ENCODE measurements at places on chromosomes 5 and 9.

GRCh38 chr9:69339620-69340019, 14.6 kb downstream of the ENTREP1 start:
- no peak for DNase-seq

- no peak for DNase-seq
Measured at GRCh38 chr9:114908104-114908622, 22.2 kb downstream of the TNFSF8 start.

- no peak for DNase-seq
Measured at GRCh38 chr5:152058267-152058666, 133.6 kb upstream of the GLRA1 start.

DNA sequence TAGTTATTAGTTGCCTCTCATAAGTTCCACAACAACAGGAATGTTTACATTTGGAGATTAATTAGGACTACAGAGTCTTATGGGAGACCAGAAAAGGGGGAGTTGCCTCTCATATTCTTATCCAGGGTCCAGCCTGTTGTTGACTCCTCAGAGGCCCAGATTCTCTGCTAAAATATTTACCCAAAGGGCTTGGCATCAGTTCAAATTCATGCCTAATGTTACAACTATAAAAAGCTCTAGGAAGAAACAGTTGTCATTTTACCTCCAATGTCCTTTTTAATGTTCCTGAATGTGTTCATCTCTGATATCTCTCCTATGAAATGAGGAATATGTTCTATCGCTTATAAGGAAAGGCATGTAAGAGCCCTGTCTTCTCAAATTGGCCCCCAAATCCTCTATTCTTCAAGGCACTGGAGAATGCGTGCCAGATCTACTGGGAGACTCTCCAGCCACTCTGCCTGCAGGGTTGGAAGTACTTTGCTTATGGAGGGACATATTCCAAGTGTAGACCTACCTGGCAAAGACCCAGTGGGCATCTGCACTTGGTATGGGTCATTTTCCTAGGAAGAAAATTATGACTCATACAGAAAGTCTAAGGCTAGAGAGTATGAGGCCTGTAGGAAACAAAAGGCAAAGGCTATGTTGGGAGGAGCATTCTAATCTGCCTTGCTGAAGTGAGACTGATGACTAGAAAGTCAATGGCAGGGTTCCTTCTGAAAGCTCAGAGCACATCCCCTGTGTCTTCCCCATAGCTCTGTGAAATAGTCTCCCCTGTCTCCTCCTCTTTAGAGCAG, 192.6 kb downstream of the ESM1 start:
- DNase-seq: no peak

DNA sequence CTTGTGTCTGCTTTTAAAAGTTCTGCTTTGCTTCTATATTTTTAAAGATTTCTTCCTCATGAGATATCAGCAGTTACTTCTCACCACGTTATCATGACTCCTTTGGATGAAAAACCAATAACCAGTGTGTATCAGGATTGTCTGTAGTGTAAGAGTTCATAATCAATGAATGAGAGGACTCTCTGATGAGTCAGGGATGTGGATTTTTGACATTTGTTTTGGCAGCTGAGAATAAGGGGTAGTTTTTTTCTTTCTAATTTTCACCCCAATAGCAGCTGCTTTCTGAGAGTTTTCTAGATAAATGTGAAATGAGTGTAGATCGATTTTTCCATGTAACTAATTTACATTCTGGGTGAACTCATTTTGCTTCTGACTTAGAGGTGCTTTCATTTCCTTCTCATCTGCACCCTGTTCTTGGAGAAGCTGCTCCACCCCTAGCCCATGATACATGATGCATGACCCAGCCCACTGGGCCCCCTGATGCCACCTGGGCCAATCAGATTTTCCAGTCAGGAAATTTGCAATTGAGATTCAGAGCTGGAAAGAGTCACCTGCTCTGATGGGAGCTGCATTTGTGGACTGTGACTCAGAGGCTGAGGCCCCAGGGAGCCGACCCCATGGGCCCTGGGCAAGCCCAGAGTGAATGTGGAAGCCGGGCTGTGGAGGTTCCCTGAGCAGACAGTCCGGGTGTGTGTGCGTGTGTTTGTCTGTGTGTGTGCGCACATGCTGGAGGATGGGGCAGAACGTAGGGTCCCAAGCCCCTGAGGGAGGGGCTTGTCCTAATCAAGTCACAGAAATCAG, 159.3 kb downstream of the RGS3 start:
- no peak for DNase-seq

DNA sequence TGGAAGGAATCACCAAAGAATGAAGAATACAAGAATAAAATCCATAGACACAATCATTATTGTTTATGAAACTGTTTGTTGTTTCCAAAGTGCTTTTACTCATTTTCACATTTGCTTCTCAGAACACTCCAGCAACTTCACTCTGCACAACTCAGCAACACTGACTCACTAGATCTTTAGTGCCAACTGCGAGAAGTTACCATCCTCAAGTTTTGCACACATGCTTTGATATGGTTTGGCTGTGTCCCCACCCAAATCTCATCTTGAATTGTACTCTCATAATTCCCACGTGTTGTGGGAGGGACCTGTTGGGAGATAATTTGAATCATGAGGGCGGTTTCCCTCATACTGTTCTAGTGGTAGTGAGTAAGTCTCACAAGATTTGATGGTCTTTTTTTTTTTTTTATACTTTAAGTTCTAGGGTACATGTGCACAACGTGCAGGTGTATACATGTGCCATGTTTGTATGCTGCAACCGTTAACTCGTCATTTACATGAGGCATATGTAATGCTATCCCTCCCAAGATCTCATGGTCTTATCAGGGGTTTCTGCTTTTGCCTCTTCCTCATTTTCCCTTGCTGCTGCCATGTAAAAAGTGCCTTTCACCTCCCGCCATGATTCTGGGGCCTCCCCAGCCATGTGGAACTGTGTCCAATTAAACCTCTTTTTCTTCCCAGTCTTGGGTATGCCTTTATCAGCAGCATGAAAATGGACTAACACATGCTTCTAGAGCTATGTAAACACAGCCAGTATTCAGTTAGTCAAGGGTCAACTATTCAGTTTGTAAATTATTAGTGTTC, 36.9 kb downstream of the CLINT1 start:
- no peak for DNase-seq

DNA sequence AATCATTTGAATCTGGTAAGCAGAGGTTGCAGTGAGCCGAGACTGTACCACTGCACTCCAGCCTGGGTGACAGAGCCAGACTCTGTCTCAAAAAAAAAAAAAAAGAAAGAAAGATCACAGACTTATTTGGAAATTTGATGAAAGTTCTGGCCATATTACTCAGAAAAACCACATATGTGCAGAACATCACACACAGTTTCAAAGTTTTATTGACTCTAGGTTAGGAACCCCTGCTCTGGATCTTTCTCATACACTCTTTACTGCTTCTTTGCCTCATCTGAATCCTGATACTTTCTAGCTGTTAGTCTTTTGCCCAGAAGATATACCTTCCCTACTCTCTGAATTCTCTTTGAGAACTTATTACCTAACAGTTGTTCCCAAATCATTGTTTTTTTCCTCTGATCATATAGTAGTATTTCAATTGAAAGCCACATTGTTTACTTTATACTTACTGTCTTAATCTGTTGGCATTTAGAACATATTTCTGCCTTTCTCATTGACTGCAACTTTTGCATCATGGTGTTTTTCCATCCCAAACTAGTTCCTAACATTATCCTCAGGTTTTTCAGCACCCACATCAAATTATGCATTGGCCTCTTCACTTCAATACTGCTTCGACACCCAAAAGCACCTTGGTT, 68.7 kb downstream of the LNPEP start:
- no peak for DNase-seq

DNA sequence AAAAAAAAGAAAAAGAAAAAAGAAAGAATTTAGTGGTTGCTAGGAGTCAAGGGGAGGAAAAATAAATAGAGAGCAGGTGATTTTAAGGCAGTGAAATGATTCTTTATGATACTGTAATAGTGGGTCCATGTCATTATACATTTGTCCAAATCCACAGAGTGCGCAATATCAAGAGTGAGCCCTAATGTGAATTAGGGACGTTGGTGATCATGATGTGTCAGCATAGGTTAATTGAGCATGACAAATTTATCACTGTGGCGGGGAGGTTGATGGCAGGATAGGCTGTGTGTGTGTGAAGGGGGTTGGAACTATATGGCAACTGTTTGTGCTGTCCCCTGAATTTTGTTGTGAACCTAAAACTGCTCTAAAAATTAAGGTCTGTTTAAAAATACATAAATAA, 357.8 kb downstream of the ICE1 start:
- no peak for DNase-seq

- no peak for DNase-seq
Measured at GRCh38 chr9:129270205-129270604, 92.1 kb upstream of the IER5L start.

DNA sequence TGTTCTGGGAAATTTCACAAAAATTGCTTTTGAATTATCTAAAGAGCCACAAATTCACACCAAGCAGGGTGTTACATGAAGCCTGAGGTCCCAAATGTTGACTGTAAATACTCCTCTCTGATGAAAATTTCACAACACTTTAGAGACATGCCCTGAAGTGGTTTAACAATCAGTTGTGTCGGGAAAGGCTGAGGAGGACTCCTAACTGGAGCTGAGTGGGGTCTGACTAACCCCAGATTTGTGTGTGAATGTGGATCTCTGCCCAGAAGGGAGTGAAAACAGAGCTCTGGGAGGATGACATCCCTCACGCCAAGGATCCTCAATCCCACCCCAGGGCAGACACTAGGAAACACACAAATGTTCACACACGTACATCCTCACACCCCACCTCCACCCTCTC, 31.1 kb upstream of the GRXCR2 start:
- DNase-seq: peak; percentile 74

- DNase-seq: no peak
Measured at GRCh38 chr9:26802921-26803320, 89.7 kb downstream of the CAAP1 start.

DNA sequence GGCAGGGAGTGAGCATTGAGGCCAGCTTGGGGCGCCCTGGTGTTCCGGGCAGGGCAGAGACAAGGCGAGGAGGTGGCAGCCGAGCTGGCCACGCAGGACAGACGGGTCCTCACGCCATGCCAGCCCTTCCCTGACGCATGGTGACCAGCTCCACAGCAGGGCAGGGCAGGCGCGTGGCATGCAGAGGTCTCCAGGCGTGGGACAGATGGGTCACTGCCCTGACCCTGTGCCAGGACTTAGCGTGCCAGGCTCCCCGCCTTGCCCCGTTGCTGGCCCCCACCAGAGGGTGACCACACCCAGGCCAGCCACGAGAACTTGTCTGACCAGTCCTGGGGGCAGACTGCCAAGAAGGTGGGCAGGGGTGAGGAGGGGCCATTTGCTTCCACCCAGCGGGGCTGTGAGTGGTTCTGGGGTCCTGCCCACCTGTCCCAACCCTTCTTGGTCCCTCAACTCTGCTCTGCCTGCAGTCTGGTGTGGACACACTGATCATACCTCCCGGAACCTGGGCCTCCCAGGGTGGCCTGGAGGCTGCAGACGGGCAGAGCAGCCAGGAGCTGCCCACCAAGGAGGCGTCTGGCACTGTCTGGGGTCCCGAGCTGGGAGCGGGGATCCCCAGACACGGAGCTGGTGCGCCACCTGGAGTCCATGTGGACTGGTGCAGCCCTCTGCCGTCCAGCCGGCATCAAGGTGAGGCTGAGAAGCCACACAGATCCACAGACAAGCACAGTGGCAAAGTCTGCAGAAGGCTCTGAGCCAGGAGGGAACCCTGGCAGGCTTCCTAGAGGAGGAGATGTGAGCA, at the start of gene RNF224:
Gene RNF224, plus strand, starts transcription at position 449 of the 799 bp plus-strand sequence. CDS start 834 bp downstream, outside the sequence.
- DNase-seq: no peak

- no peak for DNase-seq
Measured at GRCh38 chr5:62477801-62478200, 65.2 kb downstream of the IPO11 start.

GRCh38 chr5:35370871-35371270, 140.6 kb upstream of the PRLR start:
- no peak for DNase-seq

GRCh38 chr9:126549246-126550006, 64.3 kb upstream of the LMX1B start:
- no peak for DNase-seq

DNA sequence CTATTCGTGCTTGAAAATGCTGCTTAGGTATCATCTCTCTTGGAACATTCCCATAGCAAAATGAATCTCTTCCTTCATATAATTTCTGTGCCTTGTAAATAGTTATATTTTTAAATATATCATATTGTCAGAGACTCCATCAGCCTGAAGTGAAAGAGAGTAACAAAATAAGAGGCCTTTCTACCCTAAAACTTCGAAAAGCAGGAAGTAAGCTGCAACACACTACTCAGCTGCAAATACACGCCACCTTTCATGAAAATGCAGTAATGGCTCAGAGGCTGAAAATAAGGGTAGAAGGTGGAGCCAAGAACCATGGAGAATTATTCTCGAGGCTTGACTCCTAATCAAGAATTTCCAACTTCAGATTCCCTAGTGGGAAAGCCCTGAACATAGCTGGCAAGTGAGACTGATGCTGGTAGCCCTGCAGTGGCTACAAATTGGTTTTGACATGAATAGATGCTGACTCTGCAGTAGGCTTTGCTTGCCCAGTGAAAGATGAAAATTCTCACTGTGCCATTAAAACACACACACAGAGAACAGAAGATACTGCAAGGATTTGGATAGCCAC, 30.2 kb upstream of the PTGER4 start:
- DNase-seq: no peak

DNA sequence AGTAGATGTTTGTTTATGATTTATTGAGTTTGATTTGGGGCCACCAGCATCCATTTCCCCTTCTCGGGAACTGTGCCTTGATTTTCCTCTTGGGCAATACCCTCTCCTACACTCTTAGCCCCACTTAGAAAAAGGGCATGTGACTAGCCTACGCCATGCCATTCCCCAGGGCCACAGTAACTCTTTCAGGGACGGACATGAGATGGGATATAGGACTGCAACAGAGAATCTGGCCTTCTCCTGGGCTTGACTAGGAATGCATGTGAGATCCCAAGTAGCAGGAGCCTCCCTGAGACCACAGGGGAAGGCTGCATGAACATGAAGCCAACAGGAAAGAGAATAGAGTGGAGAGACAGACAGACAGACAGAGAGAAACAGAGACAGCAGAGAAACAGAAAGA, 30.7 kb upstream of the SPARC start:
- no peak for DNase-seq

DNA sequence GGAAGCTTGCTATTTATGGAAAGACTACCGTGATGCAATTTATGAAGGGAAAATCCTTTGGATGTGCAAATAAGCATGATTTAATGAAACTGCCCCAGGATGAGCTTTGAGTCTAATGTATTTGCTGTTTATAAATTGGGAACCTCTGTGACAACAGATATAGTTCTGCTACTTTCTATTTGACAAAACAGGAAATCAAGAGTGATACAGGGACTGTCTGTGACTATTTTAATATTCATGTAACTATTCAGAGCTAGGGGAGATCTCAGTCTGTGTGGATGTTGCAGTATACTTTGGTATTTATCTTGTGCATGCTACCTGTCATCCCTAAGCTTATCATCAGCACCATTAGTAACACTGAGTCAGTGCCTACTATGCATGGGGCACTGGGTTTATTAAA, 132.1 kb downstream of the PDZD2 start:
- DNase-seq: no peak

GRCh38 chr5:53009816-53010215, 20.7 kb downstream of the ITGA2 start:
- no peak for DNase-seq

Data from esophagus muscularis mucosa (tissue), 4 donors.